Suppressor macrophage (primary cell): ENCODE measurements at places on chromosomes 5 and 9.
A peak's percentile ranks its signal among the peaks of the same experiment; 100 is the strongest.

DNA sequence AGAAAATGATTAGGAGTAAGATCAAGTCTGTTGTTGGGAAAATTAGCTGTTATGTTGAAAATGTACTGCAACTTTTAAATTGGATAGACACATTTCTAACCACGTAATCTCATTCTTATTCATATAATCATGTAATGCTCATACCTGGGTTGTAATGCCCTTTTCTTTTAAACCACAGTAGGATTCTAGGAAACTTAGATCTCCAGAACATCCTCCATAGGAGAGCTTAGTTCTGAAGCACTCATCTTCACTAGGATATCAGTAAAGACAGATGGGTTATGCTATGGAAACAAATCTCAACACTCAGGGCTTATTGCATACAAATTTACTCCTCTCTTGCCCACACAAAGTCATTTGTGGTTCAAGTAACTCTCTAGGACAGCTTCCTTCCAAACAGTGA lies 34.8 kb upstream of the ANXA1 start:
- no peak for DNase-seq

GRCh38 chr9:16417161-16417560 lies 453.3 kb downstream of the BNC2 start:
- DNase-seq: no peak

- DNase-seq: peak; percentile 17
Observed at GRCh38 chr5:124859556-124860290, 113.3 kb upstream of the ZNF608 start.

- no peak for DNase-seq
Observed at GRCh38 chr9:131587331-131587730, 42.0 kb downstream of the PRRT1B start.

- no peak for DNase-seq
Observed at GRCh38 chr9:114450833-114451706, 54.2 kb downstream of the WHRN start.
